ENCODE measurements at places on chromosomes 7 and 10.

GRCh38 chr7:151338809-151339208, 2.8 kb upstream of the NUB1 start:
- DNase-seq = no peak

GRCh38 chr7:38328814-38329213, 55.4 kb upstream of the TARP start:
- DNase-seq = no peak

DNA sequence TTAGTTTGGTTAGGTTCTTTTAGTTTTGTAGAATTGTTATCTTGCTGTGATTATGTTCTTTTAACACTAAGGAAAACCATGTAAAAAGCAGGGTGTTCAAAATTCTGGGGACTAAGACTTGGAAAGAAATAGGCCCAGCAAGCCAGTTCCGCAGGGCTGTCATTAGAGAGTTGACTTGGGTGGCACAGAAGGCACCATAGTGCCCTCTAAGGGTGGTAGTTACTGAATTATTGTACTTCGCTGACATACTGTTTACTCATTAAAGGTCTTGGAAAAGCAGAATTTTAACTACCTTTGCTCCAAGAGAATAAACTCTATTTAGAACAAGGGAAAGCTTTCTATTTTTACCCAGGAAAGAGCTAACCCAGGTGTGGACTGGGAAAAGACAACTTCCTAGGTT, 86.5 kb downstream of the OTUD1 start:
- no peak for DNase-seq

DNA sequence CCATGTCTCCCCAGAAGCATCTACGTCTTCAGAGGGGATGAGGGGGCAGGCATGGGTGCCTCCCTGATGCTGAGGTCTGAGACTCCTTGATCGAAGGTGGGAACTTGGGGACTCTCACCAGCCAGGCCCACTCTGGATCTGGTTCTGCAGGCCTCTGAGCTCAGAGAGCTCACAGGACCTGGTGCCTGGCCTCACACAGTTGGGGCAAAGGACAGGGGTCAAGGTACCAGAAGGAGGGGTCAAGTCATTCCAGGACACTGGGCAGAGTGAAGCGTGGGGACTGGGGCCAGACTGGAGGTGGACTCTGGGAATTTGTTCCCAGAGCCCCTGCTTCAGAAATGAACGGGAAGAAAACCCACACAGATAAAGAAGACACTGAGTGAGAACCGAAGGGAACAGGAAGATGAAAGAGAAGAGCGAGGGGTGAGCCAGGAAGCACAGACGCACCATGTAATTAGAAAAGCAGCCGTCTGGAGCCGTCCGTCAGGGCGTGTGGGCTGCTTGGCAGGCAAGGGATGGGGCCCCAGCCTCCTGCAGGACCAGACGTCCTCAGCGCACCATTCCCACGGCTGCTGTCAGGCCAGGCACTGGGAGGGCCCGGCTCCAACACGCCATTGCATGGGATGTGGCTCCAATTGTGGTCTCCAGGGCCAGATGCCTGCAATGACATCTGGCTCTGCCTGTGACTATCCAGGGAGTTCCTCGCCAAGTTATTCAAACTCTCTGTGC, 47.7 kb downstream of the ZCCHC24 start:
- DNase-seq = no peak

- DNase-seq = no peak
These were observed 50.1 kb upstream of the TMEM72 start for GRCh38 chr10:44860811-44861736.

DNA sequence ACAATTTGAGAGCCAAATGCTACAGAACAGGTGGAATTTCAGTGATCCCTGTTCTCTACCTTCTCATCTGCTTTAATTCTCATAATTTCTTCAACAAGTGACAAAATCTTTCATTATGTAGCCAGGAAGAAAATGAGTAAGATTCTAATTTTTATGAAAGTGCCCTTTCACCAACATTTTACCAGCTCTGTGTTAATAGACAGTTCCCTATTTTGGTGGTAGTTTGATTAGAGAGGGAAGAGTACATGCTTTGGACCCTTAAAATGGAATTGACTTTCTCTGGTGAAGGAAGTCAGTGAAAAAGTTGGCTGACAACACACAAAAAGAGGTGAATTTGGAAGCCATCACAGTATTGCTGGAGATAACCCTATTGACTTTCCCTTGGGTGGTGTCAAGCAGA, 61.7 kb downstream of the CACNB2 start:
- no peak for DNase-seq

GRCh38 chr10:84718877-84719616, 390.7 kb downstream of the CCSER2 start:
- no peak for DNase-seq

DNA sequence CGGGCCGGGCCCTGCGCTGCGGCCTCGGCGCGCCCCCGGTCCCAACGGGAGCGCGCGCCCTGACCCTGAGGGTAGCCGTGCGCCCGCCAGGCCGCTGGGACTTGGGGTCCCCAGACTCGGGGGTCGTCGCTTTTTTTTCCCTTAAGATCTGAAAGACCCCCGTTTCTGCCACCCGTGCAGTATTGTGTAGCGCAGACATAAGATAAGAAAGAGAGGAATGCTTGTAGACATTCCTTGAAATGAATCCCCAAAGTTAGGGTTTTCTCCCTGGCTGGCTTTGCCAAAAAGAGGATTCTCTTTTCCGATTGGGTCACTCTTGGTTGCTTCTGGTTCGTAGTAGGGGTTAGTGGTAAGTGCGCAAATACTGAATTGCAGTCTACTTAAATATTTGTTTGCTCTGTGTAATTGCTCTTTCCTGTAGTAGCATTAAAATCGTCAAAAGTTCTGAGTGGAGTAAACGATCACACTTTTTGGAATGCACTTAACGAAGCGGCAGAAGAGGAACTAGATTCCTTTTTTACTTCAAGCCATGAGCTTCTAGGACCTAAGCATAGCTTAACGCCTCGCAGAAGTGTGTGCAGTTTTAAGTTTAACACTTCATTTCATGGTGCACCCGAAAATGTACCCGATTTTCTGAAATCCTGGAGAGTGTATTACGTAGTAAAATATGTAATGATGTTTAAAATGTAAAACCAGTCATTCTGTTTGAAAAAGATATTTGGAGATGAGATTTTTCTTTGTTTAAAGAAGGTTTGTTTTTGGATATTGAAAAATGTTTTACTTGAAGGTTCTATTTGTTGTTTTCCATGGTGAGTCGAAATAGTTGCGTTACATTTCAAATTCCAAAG, 1.3 kb downstream of the CUL1 start:
- no peak for DNase-seq

GRCh38 chr10:35480142-35480541, 125.0 kb upstream of the GJD4 start:
- DNase-seq = no peak

- DNase-seq = no peak
These were observed 466.1 kb downstream of the PARD3 start for GRCh38 chr10:34348917-34349485.

DNA sequence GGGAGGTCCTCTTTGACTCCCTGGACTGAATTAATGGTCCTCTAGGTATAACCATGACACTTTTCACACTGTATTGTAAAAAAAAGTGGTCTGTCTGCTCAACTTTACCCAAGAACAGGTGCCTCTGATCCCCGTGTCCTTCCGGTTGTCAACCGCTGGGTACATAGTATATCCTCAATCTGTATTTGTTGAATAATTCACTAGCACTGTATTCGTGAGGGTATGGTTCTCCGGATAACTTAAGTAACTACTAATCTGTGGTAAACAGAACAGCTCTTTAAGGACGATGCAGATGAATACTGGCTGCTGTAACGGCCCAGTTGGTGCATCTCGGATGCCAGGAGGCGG, 472 bp upstream of the ADAM22 start:
- no peak for DNase-seq

- no peak for DNase-seq
These were observed 100.8 kb downstream of the EBF3 start for GRCh38 chr10:129863201-129863663.

GRCh38 chr7:131281266-131282048, 46.2 kb upstream of the MKLN1 start:
- DNase-seq = no peak

- DNase-seq = no peak
These were observed 88.7 kb downstream of the PHYHIPL start for GRCh38 chr10:59265141-59265540.

- DNase-seq = no peak
These were observed 35.0 kb upstream of the SRI start for GRCh38 chr7:88254721-88255424.

GRCh38 chr10:44569193-44570091, 184.5 kb upstream of the CXCL12 start:
- no peak for DNase-seq
